Activated CD8-positive, alpha-beta memory T cell treated with anti-CD3 and anti-CD28 coated beads, Interleukin-2, amount 10 ng/mL, durations not matched to agents 7 days and 5 days (primary cell): ENCODE measurements at places on chromosomes 1 and 21.

DNA sequence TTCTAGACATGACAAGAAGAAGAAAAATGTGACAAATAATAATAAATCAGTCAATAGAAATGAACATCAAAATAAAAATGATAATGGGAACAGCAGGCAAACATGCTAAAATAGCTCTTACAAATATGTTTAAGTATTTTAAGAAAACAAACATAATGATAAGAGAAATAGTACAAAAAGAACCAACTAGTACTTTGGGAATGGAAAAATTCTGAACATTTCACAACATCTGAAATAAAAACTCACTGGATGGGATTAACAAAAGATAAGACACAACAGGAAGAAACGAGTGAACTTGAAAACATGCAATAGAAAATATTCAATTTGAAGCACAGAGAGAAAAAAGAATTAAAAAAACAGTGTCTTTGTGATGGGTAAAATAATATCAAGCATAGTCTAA is 115.2 kb upstream of the TSPAN2 start:
- H3K27me3 ChIP-seq: peaks cover 16% of the 10 kb centered on the region
- H3K4me1 ChIP-seq: no peaks in the 10 kb centered on the region
- DNase-seq: no peak
- H3K27ac ChIP-seq: no peak overlapping the region
- no peak overlapping the region for H3K4me3 ChIP-seq

DNA sequence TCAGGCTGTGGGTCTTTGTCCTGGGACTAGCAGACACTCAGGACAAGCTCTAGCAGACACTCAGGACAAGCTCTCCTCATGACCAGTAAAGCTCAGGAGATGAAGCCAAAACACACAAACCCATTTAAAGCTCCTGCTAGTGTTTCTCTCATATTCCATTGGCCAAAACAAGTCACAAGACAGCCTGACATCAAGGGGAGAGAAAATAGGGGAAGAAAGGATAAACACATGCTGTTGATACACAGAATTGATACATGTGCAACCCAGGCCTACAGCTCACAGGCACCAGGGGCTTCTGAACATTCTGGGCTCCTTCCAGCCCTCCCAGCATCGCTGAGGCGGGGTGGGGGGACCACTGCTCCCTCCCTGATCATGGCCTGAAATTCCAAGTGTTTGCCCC is 35.3 kb downstream of the ATF3 start:
- no peaks in the 10 kb centered on the region for H3K36me3 ChIP-seq
- peaks cover 2% of the 10 kb centered on the region for H3K4me1 ChIP-seq
- no peak overlapping the region for H3K27ac ChIP-seq
- peak; percentile 8 for DNase-seq

- no peaks in the 10 kb centered on the region for H3K4me1 ChIP-seq
- no peak overlapping the region for H3K4me3 ChIP-seq
- no peak for DNase-seq
- H3K36me3 ChIP-seq: peaks cover 4% of the 10 kb centered on the region
- H3K27me3 ChIP-seq: no peaks in the 10 kb centered on the region
- no peak overlapping the region for H3K27ac ChIP-seq
Measured at GRCh38 chr1:93322349-93322748, 23.4 kb upstream of the DR1 start.

DNA sequence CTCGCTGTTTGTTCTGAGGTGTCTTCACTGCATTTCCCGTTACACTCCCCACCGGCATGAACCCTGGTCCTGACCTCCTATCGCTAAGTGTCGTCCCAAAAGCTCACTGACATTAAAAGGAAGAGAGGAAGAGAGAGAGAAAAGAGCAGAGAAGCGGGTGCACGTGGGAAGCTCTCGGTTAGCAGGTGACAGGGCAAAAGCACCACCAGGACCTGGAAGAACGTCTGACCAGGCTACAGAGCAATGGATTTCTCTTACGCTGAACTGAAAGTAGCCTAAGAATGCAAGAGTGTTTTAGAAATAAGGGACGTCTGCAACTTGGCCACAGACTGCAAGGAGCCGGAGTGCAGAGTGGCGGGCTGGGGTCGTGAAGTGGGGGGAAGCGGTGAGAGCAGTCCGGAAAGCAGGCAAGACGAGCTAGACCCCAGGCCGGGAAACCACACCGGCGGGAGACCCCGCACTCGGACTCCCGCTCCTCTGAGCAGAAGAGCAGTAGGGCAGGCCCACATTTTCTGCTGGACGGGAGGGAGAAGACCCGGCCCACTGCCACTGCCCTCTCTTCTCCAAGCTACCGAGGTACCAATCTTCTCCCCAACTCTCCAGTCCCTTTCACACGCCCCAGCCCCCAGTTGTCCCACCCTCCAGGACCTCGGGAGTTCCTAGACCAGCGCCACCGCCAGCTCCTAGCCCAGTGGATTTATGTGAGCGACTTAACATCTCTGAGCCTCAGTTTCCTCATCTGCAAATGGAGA is 8.3 kb upstream of the MPZL1 start:
- peak overlapping the region; percentile 69 for H3K27ac ChIP-seq
- H3K27me3 ChIP-seq: peaks cover 15% of the 10 kb centered on the region
- H3K36me3 ChIP-seq: peaks cover 2% of the 10 kb centered on the region

DNA sequence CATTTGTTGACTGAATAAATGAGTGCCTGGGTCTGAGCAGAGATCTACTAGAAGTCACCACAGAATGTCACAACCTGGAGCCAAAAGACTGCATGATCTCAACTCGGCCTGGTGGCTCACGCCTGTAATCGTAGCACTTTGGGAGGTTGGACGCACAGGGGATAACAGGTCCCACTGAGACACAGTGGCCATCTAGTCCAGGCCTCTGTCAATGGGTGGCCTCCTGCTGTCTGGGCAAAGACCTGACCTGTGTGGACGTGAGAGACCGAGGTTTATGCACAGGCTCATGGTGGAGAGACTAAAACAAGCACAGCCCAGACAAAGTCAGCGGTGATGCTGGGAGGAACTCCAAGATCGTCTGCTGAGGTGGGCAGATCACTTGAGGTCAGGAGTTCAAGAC is 103.0 kb upstream of the BACE2 start:
- no peak overlapping the region for H3K4me3 ChIP-seq
- no peaks in the 10 kb centered on the region for H3K36me3 ChIP-seq
- no peak overlapping the region for H3K27ac ChIP-seq
- no peak for DNase-seq

DNA sequence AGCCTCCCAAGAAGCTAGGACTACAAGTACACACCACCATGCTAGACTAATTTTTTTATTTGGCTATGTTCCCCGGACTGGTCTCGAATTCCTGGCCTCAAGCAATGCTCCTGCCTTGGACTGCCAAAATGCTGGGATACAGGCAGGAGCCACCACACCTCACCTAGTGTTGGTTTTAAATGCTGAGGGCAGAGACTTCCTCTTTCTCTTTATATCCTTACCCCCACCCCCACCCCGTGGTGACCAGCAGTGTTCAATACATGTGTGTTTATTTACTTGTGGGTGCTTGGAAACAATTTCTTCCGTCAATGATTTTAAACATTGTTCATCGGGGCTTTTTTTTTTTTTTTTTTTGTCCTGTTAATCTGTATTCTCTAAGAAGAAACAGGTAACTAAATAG is 158.9 kb downstream of the ZBTB18 start:
- no peaks in the 10 kb centered on the region for H3K36me3 ChIP-seq
- no peaks in the 10 kb centered on the region for H3K4me1 ChIP-seq
- no peak for DNase-seq

- no peak for DNase-seq
- H3K36me3 ChIP-seq: no peaks in the 10 kb centered on the region
- H3K4me1 ChIP-seq: peaks cover 6% of the 10 kb centered on the region
- H3K27ac ChIP-seq: no peak overlapping the region
Measured at GRCh38 chr1:167159782-167160181, 60.9 kb upstream of the POU2F1 start.

DNA sequence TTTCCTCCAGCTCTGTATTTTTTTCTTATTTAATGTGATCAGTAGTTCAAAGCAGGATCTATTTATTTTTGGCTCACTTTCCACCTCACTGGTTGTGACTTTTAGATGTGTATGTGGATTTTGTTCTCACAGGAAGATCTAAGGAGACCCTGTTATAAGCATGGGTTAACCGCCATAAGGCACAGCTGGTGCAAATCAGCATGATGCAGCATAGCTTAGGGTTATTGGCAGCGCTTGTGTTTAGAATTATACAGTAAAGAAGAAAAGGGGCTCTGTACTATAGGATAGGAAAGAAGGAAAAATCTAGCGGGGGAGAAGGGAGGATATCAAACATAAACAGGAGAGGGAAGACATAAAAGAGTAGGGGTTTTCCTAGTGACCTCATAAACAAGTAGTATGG is 26.9 kb upstream of the RGL1 start:
- no peak overlapping the region for H3K27ac ChIP-seq
- no peaks in the 10 kb centered on the region for H3K4me1 ChIP-seq

- no peaks in the 10 kb centered on the region for H3K4me1 ChIP-seq
- H3K4me3 ChIP-seq: no peak overlapping the region
- H3K27ac ChIP-seq: no peak overlapping the region
- H3K36me3 ChIP-seq: peaks cover 19% of the 10 kb centered on the region
- H3K27me3 ChIP-seq: no peaks in the 10 kb centered on the region
Measured at GRCh38 chr1:161885003-161885402, 118.9 kb downstream of the ATF6 start.

GRCh38 chr1:228005511-228006033 is 1.2 kb upstream of the WNT3A start:
- no peaks in the 10 kb centered on the region for H3K36me3 ChIP-seq
- H3K27ac ChIP-seq: no peak overlapping the region

GRCh38 chr1:6891781-6892579 is 106.7 kb downstream of the CAMTA1 start:
- no peak overlapping the region for H3K27ac ChIP-seq
- H3K27me3 ChIP-seq: no peaks in the 10 kb centered on the region
- DNase-seq: no peak

DNA sequence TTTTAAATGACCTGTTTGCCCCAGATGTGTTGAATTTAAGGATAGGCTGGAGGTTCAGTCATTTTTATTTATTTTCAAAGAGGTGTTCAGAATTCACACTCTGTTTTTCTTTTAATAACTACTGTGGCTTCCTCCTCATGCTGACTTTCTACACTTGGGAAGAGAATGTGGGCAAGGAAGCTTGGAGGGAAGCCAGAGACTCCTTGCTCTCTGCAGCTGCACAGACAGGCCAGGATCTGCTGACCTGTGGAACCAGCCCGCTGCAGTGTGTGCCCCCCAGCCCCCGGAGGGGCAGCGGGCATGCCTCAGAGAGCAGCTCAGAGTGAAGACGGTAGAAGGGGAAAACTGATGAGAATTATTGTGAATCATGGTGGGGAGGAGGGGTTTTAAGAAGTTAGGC is 16.9 kb downstream of the MGST3 start:
- peaks cover 22% of the 10 kb centered on the region for H3K4me1 ChIP-seq
- DNase-seq: no peak
- no peak overlapping the region for H3K27ac ChIP-seq
- H3K4me3 ChIP-seq: no peak overlapping the region

DNA sequence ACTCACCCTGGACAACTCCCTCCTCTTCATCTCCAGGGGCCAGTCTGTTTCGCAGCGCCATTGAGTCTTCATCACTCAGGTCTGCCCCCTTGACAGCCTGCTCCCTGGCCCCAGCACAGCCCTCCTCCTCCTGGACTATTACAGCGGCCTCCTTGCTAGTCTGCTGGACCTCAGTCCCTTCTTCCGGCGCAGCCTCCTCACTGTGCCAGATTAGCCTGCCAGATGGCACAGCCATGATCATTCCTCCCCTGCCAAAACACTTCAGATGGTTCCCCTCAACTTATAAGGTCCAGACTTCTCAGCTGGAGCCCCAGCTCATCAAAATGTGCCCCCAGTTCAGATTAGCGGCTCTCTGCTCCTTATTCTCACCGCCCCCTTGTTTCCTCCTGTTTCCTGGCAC is 7.0 kb upstream of the CELSR2 start:
- H3K27me3 ChIP-seq: peaks cover 18% of the 10 kb centered on the region
- H3K27ac ChIP-seq: peak overlapping the region; percentile 15
- H3K4me3 ChIP-seq: no peak overlapping the region
- H3K36me3 ChIP-seq: peaks cover 6% of the 10 kb centered on the region
- H3K4me1 ChIP-seq: no peaks in the 10 kb centered on the region

GRCh38 chr1:212290608-212291007 is 5.4 kb downstream of the PPP2R5A start:
- H3K27me3 ChIP-seq: no peaks in the 10 kb centered on the region
- H3K4me3 ChIP-seq: no peak overlapping the region
- peak overlapping the region; percentile 48 for H3K27ac ChIP-seq

GRCh38 chr1:92992054-92992453 is 30.8 kb upstream of the DIPK1A start:
- peak overlapping the region; percentile 8 for H3K27ac ChIP-seq
- H3K4me1 ChIP-seq: peaks cover 58% of the 10 kb centered on the region

GRCh38 chr1:150118716-150119115 is 31.0 kb upstream of the PLEKHO1 start:
- no peaks in the 10 kb centered on the region for H3K4me1 ChIP-seq
- peaks cover 28% of the 10 kb centered on the region for H3K36me3 ChIP-seq
- no peak overlapping the region for H3K27ac ChIP-seq
- no peak overlapping the region for H3K4me3 ChIP-seq

DNA sequence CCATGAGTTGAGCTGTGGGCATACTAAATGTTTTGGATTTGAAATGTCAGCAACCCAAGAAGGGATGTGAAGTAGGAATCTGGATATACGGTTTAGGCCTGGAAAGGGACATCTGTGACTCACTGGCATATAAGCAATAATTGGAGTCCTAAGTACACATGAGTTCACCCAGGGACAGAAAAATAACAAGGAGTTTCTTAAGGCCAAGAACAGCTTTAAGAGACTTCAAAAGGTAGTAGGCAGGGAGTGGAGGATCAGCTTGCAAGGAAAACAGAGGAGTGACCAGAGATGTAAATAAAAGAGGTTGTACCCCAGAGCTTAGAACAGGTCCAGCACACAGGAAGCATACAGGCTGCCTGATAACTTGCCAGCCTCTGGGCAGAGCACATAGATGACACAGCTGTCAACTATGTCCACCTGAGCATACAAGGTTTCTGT is 28.1 kb downstream of the TMEM50B start:
- H3K4me3 ChIP-seq: no peak overlapping the region
- no peak overlapping the region for H3K27ac ChIP-seq
- H3K4me1 ChIP-seq: no peaks in the 10 kb centered on the region
- peaks cover 15% of the 10 kb centered on the region for H3K36me3 ChIP-seq
- no peak for DNase-seq
- H3K27me3 ChIP-seq: no peaks in the 10 kb centered on the region

DNA sequence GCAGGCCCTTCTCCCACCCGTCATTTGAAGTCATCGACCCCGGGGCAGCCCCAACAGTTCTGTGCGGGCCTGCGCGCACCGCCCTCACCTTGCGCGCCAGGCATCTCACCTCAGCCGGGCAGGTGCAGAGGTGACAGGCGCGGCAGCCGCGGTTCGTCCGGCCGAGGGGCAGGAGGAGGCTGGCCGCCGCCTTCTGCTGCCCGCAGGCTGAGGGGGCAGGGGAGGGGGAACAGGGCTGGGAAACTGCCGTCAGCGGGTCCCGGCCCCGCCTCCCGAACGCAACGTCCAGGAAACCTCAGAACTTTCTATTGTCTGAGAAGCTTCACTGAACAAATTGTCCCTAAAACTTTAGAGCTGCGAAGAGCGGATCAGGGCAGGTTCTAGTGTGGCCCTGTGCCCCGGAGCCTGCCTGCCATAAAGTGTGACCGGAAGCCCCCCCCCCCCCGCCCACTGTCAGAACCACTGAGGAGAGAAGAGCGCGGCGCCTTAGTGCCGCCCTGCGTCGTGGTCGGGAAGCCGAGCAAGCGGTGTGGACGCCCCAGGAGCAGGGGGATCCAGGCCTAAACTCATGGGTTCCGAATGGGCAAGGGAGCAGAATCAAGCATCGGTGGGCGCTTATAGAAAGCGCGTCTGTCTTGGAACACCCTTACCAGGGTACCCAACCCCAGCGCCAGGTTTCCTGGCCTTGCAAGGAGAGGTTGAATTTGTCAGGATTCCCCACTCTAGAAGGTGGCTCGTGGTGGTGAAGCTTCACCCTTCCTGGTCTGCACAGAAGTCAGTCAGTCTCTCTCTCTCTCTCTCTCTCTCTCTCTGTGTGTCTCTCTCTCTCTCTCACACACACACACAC is 13.3 kb upstream of the TBX15 start:
- H3K27ac ChIP-seq: no peak overlapping the region
- H3K4me1 ChIP-seq: peaks cover 10% of the 10 kb centered on the region
- peaks cover 89% of the 10 kb centered on the region for H3K27me3 ChIP-seq
- DNase-seq: peak; percentile 15
- no peak overlapping the region for H3K4me3 ChIP-seq
- peaks cover 5% of the 10 kb centered on the region for H3K36me3 ChIP-seq
